ENCODE measurements at places on chromosomes 6 and 20.
A peak's percentile ranks its signal among the peaks of the same experiment; 100 is the strongest.

DNA sequence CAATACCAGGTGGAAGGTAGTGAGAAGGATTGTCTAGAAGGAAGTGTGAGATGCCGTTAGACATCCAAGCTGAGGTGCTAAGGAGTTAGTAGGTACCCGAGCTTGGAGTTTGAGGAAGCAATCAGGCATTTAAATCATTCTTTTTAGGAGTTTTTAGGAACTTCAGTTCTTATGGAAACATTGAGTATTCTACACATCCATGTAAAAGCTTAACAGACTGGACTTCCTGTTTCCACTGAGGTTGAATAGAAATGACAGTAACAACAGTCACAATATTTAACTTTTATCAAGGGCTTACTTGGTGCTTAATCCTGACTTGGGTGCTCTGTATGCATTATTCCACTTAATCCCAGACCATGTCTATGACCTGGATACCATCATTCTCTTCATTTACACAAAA lies 136.4 kb downstream of the UST start:
- no peak for DNase-seq

DNA sequence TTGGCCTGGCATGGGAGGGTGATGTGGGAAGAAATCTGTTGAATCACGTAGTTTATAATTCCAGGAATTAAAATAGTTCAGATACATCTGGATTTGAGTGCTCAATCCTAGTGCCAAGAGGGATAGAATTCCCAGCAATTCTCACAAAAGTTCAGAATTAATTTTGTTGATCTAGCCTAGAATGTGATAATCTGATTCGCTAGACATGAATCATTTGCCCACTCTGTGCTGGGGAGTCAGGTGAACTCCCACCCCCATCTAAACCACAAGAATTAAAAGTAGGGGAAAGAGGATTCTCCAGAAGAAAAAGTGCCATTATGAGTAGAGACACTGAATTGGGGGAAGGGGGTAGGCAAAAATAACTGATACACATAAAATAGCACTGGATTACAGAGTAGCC lies 85.0 kb downstream of the LIN28B start:
- DNase-seq: no peak

DNA sequence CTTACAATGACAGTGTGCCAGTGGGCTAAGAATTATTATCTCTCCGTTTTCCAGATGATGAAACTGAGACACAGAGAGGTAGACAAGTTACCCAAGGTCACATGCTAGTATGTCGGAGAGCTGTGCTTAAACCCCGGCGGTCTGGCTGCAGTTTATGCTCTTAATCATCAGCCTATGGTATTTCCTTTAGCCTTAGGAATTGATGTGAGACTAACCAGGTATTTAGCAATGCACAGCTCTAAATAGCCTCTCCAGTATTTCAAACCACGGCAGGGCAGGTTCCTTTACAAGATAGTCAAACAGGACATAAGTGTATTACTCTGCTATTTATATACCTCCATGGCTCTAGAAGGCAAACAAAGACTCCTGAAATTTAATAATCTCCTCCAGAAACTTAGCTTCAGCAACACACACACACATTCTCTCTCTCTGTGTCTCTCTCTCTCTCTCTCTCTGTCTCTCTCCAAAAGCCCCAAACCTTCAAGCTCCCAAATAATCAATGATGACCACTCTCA lies 142.0 kb upstream of the ZNF217 start:
- DNase-seq: no peak

DNA sequence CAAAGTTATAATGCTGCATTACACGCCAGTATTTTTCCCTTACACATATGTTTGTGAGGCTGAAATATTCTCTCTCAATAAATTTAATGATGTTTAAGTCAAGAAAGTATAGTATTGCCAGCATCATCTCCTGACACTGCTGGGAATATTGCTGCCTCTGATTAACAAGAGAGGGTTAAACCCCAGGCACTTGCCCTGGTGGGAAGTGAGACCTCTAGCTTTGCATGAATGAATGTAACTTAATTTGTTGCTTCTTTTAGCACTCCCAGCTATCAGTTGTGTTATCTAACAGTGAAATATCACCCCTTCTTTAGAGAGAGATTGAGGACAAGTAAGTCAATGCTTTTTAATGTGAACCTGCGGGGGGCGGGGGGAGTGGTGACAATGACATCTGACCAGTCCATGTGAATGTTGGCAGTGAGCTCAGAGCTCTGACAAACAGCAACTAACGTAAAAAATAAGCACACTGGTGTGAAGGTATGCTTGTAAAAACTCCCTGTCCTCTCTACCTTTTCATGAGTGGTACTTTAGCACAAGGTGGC lies 9.8 kb downstream of the FOXA2 start:
- peak; percentile 89 for DNase-seq

- DNase-seq: no peak
These were observed 54.6 kb downstream of the GMDS start for GRCh38 chr6:2190661-2191389.
